WTC11 (cell line): ENCODE measurements at places on chromosomes 3 and 15. TPM values are rescaled to one million over a fixed set of nuclear protein-coding genes. Genes with fewer than 3 reads are reported as not detected.

Gene DISP2
- 1.0 to 3.5 TPM (median 1.9 TPM) in 3 replicates for total RNA-seq

Gene ACTC1
- total RNA-seq = 11.4 to 12.6 TPM (median 12.5 TPM) in 3 replicates

DNA sequence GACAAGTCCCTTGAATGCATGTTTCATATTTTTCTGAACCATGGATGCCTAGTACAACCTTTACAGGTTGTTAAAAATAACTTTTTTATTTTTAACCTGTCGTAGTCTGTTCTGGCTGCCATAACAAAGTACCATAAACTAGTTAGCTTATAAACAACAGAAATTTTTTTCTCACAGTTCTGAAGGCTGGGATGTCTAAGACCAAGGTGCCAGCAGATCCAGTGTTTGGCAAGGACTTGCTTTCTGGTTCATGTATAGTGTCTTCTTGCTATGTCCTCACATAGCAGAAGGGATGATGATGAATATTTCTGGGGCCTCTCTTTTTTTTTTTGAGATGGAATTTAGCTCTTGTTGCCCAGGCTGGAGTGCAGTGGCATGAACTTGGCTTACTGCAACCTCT lies 23.0 kb upstream of the POLR2M start:
- no peak for DNase-seq

DNA sequence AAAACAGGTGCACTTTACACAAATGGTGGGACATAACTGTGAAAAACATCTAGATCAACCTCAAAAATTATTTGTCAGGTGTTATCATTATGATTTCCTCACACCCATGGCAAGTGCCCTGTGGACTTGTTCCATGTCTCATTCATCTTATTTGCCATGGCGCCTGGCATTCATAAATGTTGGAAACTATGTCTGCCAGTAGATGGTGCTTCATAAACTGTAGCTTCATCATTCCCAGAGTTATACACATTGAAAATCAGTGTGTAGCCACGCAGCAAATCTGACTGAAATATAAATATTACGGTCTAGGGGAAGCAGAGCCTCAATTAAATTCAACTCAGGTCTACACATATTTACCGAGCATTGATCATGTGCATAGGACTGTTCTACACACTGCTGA lies 90.7 kb downstream of the IMPG2 start:
- no peak for DNase-seq

GRCh38 chr15:56064152-56064551 lies 70.7 kb upstream of the NEDD4 start:
- no peak for DNase-seq
